Activated CD8-positive, alpha-beta memory T cell treated with anti-CD3 and anti-CD28 coated beads for 4 hours (primary cell): ENCODE measurements at places on chromosomes 6 and 20.

DNA sequence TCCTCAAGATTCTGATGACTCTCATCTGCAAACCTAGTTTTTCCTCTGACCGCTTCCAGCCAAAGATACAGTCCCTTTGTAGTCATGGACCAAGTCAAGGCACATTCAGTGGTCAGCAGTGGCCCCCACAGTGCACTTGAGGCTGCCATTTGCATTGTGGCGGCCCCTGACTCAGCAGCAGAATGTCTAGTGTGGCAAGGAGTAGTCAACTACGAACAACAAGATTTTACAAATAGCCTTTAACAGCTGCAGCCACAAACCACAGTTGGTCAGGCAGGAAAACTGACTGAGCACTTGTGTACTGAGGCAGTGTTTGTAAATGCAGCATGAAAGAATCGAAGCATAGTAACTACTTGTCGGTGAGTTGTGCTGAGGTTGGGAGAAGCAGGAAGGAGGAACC, 49.6 kb downstream of the SLC2A12 start:
- no peak for DNase-seq

GRCh38 chr6:16621002-16621401, 140.3 kb downstream of the ATXN1 start:
- DNase-seq: no peak

DNA sequence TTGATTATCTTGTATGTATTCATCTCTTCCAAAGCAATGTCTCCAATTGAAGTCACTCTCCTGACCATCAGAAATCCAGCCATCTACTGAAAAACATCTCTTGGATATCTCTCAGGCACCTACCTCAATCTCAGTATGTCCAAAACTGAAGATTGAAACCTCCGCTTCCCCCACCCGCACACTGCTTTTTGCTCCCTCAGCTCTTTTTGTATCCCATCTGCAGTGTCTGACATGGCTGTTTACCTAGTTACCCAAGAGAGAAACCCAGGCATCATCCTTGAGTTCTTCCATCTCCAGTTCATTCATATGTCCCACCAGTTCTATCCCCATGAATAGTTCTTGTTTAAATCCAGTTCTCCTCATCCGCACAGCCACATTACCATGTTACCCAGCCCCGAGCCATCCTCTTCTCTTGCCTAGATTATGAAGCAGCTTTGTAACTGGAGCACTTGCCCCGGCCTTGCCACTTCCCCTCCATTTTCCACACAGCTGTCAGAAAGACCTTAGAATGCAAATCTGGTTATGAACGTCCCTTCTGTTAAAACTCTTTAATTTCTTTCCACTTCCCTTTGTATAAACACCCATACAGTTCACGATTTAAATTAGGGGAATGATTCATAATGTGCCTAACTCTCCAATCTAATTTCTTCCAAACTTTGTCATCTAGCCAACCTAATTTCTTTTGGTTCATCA, 40.5 kb upstream of the GCLC start:
- no peak for DNase-seq

- no peak for DNase-seq
Measured at GRCh38 chr6:144231721-144232120, 53.4 kb upstream of the UTRN start.

DNA sequence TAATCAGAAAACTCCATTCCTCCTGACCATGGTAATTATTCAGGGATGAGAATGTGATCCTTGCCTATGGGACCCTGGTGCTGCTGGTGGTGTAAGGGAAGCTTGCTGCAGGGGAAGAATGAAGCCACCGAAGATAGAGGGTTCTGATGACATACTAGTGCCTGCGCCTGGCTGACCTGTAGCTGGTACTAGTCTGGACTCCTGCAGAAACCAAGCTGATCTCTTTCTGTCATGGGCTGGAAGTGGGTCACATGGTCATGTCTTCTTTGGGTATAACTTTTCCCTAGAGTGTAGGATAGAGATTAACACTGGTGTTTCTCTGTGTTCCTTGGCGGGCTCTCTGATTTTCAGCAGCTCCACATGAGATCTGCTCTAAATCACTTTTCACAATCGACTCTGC, 8.6 kb upstream of the SLC4A11 start:
- DNase-seq: no peak

DNA sequence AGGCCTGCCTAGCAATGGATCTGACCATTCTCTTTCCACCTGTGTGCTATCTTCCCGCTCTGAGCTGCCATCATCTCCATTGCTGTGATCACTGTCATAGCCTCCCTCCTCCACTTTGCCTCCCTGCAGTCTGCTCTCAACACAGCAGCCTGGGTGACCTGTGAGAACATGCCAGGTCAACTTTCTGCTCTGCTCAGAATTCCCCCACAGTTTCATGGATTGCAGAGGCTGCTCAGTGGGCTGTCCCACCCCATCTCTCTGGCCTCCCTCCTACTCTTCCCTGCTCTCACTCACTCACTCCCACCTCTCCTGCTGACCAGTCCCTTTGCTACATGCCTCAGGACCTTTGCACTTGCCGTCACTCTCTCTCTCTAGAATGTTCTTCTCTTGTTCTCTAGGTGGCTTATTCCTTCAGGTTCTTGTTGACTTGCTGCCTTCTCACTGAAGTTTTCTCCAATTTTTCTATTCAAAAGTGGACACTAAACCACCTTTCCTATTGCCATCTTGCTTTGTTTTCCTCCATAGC, 159.9 kb downstream of the CD83 start:
- no peak for DNase-seq

GRCh38 chr6:169200893-169201514, 52.6 kb downstream of the THBS2 start:
- DNase-seq: no peak

GRCh38 chr20:22402550-22402949, 181.8 kb downstream of the FOXA2 start:
- DNase-seq: no peak

DNA sequence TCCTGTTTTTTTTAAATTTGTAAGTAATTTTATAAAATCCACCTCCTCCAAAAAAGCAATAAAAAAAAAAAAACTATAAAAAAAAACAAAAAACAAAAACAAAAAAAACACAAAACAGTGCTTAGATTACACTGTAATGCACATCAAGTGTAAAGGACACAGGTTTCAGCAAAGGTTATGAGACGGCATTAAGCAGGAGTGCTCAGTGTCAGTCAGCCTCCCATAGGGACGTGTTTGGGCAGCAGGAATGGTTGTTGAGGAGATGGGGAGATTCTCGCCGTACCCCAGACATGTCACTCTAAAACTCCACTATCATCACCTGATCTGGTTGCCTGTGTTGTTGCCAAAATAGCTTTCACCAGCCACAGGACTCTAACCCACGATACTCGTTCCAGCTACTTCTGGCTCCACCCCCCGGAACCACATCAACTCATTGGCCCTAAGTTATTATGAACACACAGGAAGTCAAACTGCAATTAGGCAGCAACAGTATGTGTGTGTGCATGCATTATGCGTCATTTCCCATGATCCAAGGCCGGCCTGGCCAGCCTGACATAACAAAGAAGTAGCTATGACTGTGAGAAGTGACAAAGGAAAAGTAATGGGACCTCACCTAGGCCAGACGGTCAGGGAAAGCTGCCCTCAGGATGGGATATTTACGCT, 28.7 kb downstream of the ECT2L start:
- DNase-seq: no peak

DNA sequence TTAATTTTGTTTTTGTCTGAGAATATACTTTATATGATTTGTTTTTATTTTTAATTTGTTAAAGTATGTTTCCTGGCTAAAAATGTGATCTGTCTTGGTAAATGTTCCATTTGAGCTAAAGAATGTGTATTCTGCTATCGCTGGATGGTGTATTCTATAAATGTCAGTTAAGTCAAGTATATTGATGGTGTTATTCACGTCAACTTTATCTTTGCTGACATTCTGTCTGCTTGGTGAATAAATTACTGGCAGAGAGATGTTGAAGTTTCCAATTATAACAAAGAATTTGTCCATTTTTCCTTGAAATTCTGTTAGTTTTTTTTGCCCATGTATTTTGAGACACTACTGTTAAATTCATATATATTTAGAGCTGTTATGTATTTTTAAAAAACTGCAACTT, 1131.8 kb upstream of the GJE1 start:
- DNase-seq: no peak

DNA sequence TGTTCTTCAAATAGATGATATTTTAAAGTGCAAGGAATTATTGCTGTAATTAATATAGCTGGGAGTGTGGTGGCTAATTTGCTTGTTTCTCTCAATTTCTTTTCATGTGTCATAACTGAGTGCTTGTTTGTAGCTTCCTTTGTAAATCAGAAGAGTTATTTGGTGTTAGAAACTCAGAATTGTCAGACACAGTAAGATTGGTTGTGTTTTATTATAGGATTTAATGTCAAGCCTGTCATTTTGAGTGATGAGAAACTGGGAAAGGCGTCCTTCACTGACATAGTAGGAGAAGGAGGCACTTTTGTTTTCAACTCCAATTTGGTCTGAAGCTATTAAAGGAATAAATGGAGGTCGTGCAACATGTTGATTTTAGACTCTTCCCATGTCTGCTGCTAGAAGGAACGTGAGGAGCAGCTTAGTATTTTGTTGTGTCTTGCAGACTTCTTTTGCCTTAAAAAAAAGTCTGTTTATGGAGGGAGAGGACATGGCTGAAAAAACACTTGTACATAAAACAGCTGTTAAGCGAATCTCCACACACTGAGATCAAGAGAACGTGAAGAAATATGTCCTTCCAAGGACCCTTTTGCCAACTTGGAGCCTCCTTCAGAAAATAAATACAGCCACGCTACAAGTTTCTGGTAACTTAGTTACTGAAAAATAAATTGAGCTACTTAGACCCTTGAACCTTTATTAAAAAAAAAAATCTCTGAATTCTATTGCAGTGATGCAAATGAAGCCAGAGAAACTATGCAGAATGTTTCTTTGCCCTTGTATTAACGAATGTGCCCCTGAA, 59.5 kb downstream of the BMP6 start:
- no peak for DNase-seq

DNA sequence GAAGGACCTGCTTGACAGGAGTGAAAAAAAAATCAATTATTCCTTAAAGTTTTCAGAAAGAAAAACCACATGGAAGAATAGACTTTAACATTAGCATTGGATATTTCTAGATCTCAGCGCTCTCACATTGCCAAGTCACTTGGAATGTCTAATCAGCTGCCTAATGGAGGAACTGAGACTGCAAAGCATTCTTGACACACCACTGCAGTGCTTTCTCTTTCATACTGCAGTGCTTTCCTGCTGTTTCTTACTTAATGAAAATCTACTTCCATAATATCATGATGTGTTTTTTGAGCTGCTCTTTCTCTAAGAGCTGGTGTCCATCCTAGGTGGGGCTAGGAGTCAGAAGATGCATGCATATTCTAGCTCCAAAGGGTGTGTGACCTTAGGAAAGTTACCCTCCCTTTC, 20.4 kb upstream of the MCM3 start:
- no peak for DNase-seq

DNA sequence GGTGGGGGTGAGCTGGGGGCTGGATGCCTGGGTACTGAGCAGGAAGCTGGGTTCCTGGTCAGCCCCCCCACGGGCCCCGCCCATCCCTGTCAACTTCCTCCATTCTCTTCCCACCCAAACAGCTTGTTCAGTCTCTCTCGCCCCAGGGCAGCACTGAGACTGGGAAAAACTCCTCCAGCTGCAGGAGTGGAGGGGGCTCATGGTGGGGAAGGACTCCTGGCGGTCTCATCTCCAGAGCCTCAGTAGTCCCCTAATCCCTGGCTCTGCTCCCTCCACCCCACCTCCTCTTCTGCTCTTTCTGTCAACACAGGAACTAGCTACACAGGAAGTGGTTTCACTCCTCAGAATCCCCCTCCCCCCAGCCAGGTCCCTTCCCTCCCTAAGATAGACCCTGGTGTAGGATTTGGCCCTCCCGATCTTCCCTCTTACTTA, at the start of gene GPSM3:
GPSM3 (minus strand) TSS at position 36 of the 432 bp plus-strand sequence. CDS start 130 bp downstream, outside the sequence.
- no peak for DNase-seq
